Stomach (tissue), 19 donors: ENCODE measurements at places on chromosomes 16 and 17. TPM values are rescaled to one million over a fixed set of nuclear protein-coding genes. Genes with fewer than 3 reads are reported as not detected.

DNA sequence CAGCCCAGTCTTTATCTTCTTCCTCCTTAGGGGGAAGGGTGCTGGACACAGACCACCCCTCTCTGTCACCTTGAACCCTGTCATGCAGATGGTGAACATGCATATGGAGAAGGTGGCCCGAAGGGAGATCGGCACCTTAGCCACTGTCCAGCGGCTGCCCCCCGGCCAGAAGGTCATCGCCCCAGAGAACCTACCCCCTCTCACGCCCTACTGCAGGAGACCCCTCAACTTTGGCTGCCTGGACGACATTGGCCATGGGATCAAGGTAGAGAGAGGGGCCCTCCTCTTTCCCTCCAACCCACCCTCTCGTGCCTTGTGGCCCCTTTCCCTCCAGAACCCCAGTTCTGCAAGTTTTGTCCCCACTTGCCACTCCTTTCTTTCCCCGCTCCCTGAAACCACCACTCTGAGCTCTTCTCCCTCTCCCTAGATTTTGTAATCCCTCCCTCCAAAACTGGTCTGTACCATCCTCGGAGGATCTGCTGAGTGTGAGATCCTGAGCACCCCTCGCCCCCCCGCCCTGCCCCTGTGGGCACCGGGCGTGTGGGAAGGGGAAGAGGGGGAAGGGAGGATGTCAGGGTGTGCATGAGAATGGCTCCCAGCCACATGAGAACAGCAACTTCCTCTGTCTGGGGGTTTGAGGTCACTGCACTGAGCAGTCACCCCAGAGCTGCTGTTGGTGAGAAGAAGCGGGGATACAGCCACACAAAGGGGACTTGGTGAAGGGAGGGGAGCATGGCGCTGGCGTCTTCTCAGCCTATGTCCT is 7.3 kb downstream of the ABI3 start:
- no peaks in the 10 kb centered on the region for H3K36me3 ChIP-seq
- peak; percentile 72 for DNase-seq
- H3K27me3 ChIP-seq: peaks cover 20% of the 10 kb centered on the region
- peaks cover 69% of the 10 kb centered on the region for H3K4me1 ChIP-seq
- H3K27ac ChIP-seq: peak overlapping the region; percentile 73

GRCh38 chr17:74641224-74641957 is 17.9 kb upstream of the CD300E start:
- H3K27me3 ChIP-seq: no peaks in the 10 kb centered on the region
- no peaks in the 10 kb centered on the region for H3K36me3 ChIP-seq
- no peaks in the 10 kb centered on the region for H3K4me1 ChIP-seq

GRCh38 chr16:5298202-5298601 is 200.6 kb upstream of the EEF2KMT start:
- no peak overlapping the region for H3K27ac ChIP-seq
- no peak overlapping the region for H3K4me3 ChIP-seq
- no peaks in the 10 kb centered on the region for H3K36me3 ChIP-seq

DNA sequence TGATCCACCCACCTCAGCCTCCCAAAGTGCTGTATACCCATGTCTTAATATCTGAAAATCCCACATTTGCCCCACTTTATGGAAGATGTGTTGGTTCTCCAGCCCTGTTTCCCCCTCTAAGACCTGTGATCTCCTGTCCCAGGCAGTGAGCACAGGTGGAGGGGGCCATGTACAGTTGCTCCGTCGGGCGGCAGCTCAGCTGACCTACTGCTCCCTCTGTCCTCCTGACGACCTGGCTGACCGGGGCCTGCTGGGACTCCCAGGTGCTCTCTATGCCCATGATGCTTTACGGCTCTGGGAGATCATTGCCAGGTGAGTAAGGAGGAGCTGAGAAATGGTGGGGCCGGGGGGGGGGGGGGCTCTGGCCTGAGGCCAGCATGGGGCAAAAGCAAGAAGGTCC is 6.7 kb upstream of the RNASEK start:
- H3K36me3 ChIP-seq: peaks cover 59% of the 10 kb centered on the region
- H3K27me3 ChIP-seq: no peaks in the 10 kb centered on the region
- H3K4me1 ChIP-seq: peaks cover 13% of the 10 kb centered on the region
- H3K27ac ChIP-seq: no peak overlapping the region
- DNase-seq: no peak

Gene ANKRD40CL
- 1.4 TPM for total RNA-seq

DNA sequence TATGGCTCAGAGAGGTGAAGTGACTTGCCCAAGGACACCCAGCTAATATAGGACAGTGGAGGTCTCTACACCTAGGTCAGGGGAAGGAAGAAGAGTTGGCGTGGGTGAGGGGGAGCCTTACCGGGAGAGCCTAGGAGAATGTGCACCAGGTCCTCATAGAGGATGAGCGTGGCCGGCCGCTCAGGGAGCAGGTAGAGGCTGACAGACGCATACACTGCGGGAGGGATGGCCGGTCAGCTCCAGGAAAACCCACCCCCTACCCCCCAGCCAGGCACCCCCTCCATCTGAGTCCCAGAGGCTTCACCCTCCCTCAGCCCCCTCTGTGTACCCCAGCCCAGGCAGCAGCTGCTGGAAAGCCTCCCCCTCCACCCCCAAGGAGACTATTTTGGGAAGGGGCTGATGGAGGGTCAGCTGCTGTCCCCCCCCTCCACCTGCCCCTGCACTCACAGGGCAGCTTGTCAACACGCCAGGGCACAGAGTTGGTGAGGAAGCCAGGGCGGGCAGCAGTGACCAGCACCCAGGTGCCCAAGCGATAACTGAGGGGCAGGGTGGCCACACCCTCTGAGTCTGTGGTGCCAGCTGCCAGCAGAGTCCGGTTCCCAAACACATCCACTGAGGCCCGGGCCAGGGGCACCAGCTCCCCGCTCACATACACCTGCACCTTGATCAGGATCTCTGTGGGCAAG is 4.1 kb downstream of the FAM171A2 start:
- no peaks in the 10 kb centered on the region for H3K36me3 ChIP-seq
- H3K27ac ChIP-seq: no peak overlapping the region
- no peak overlapping the region for H3K4me3 ChIP-seq

- H3K36me3 ChIP-seq: no peaks in the 10 kb centered on the region
- no peak overlapping the region for H3K4me3 ChIP-seq
- H3K27ac ChIP-seq: peak overlapping the region; percentile 47
- H3K4me1 ChIP-seq: peaks cover 20% of the 10 kb centered on the region
- no peaks in the 10 kb centered on the region for H3K27me3 ChIP-seq
Observed at GRCh38 chr17:40598619-40599467, 33.6 kb upstream of the CCR7 start.

DNA sequence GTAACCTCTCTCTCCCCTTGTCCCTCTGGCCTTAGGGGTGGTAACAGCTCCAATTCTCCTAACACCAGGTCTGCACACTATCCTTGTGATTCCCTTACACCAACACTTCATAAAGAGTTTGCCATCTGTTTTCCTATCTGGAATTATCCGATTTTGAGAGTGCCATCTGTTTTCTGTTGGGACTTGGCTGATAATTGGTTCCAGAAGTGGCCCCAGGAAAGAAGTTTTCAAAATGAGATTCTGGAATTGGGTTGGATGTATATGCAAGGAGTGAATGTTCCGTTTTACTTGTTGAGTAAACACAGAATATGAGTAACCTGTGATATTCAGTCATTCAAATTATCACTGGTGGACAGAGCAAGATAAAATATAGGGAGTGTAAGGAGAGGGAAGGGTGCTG is 134.1 kb upstream of the HS3ST3A1 start:
- no peak for DNase-seq
- H3K4me1 ChIP-seq: no peaks in the 10 kb centered on the region
- no peaks in the 10 kb centered on the region for H3K27me3 ChIP-seq
- H3K27ac ChIP-seq: no peak overlapping the region

- H3K27me3 ChIP-seq: no peaks in the 10 kb centered on the region
- no peak overlapping the region for H3K4me3 ChIP-seq
- H3K27ac ChIP-seq: peak overlapping the region; percentile 71
- DNase-seq: peak; percentile 69
Observed at GRCh38 chr16:85570735-85571562, 42.2 kb upstream of the GSE1 start.

Gene PHF23
- total RNA-seq: 25.4 TPM

DNA sequence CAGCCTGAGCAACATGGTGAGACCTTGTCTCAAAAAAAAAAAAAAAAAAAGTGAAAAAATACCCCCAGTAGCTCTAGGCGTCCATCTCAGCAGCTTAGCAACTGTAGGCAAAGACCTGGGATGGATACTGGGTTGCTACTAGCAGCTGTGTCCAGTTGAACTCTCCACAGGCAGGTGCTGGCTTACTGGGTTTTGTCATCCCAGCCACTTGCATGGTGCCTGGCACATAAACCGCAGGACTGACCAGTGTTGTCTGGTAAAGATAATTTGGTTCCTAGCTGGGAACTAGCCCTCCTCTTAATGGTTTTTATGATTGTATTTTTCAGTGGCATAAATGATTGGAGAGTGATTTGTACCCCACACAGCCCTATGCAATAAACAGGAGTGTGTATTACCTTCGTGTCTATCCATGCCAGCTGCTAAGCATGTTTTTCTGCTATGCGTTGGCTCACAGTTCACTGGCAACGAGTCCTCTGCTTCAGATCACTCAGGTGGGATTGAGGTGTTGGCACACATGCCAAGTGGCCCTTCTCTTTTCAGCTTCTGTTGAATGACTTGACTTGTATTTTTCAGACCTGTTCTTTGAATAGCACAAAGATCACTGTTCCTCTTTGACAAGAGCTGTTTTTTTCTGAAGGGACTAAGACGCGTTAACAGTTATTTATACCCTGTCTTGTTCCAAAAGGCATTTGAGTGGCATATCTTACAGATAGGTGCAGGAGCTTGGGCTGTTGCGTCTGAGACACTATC is 352.9 kb downstream of the SNX29 start:
- H3K27ac ChIP-seq: no peak overlapping the region
- no peak for DNase-seq
- H3K4me1 ChIP-seq: peaks cover 23% of the 10 kb centered on the region
- no peaks in the 10 kb centered on the region for H3K36me3 ChIP-seq
- H3K4me3 ChIP-seq: no peak overlapping the region

- H3K4me1 ChIP-seq: peaks cover 46% of the 10 kb centered on the region
- H3K27ac ChIP-seq: peak overlapping the region; percentile 94
- peaks cover 13% of the 10 kb centered on the region for H3K36me3 ChIP-seq
Observed at GRCh38 chr16:31507617-31507928, 618 bp downstream of the RUSF1 start.

DNA sequence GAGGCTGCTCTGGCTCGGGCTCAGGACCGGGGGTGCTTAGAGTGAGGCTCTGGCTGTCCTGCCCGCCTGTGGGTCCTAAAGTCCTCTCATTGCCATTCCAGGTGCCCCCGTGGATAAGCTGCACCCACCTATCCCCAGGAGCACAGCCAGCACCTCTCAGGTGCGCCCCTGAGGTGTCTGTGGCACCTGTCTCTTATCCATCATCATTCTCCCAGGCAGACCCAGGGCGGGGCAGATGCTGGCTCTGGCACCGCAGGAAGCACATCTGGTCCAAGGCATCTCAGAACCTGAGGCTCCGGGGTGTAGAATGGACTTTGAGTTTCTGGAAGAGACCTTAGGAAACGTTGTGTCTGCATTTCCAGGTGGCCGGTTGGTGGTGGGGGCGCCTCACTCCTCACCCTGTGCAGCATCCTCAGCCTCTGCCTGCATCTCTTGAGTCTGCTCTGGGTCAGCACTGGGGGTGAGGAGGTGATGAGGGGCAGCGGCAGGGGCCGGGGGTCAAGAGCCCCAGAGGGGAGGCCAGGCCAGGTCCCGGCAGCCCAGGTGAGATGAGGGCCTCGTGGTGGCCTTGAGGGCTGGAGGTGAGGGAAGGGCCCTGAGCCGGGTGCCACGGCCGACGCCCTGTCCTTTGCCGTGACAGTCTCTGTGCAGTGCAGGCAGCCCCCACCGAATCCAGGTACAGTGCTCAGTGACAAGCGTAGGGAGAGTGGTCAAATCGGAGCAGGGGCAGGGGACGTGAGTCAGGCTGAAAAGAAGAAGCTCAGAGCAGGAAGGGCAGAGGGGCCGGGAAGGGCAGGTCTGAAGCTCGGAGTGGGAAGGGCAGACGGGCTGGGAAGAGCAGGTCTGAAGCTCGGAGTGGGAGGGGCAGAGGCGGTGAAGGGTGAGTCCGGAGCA is 173.5 kb downstream of the NPIPB11 start:
- no peak overlapping the region for H3K4me3 ChIP-seq
- no peaks in the 10 kb centered on the region for H3K36me3 ChIP-seq
- H3K27me3 ChIP-seq: no peaks in the 10 kb centered on the region
- peaks cover 15% of the 10 kb centered on the region for H3K4me1 ChIP-seq
- no peak for DNase-seq
- H3K27ac ChIP-seq: no peak overlapping the region

DNA sequence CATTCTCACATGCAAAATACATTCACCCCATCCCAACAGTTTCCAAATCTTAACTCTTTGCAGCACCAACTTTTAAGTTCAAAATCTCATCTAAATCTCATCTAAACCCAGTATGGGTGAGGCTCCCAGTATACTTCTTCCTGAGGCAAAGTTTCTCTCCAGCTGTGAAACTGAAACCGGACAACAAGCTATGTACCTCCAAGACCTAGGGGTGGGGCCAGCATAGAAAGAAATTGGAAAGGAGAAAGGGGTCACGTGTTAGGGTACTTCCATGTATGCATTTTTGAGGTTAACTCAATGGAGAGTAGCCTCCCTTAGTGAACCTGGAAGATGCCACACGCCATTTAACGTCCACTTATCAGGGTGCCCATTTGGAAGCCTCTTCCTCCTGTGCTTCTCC is 23.9 kb upstream of the LRRC75A start:
- H3K27ac ChIP-seq: no peak overlapping the region
- peaks cover 4% of the 10 kb centered on the region for H3K27me3 ChIP-seq
- no peak for DNase-seq
- no peaks in the 10 kb centered on the region for H3K36me3 ChIP-seq

Gene CCL2
- 22.0 TPM for total RNA-seq

- no peak overlapping the region for H3K27ac ChIP-seq
- H3K27me3 ChIP-seq: no peaks in the 10 kb centered on the region
- DNase-seq: no peak
- H3K36me3 ChIP-seq: no peaks in the 10 kb centered on the region
Observed at GRCh38 chr16:78903237-78903636, 697.3 kb downstream of the MAF start.

DNA sequence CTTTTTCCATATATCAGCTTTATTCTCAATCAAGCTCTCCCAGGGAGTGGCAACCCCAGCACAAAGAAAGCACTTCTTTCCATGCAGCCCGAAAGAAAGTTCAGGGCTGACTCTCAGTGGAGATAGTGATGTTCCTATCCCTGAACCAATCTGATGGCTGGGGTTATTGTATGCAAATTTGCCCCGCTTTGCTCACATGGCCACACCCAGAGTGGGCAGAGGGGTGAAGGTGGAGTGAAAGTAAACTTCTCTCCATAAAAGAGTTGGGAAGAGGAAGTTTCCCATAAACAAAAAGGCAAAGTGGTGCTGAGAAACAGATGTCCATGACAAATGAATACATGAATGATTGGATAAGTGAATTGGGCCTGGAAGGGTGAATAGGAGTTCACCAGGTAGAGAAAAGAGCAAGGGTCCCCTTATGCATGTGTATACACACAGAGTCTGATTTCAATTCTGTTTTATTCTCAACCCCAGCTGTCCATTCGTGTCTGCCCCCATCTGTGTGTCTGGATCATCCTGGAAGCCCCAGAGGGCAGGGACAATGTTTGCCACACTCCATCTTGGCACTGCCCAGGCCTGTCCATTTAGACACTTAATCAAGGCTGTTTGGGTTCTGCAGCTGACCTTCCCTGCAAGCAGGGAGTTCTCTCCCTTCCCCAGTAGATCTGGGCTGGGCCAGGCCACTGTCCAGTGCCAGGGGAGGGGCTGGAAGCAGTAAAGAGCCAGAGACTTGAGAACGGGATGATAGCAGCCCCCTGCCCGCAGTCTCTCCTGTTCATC is 14.1 kb upstream of the NGFR start:
- no peak overlapping the region for H3K27ac ChIP-seq
- peaks cover 92% of the 10 kb centered on the region for H3K27me3 ChIP-seq
- H3K36me3 ChIP-seq: no peaks in the 10 kb centered on the region
- no peaks in the 10 kb centered on the region for H3K4me1 ChIP-seq

Gene HBQ1
- total RNA-seq: not detected

Gene CLDN7
- 25.0 TPM for total RNA-seq
